ENCODE measurements at places on chromosomes 3 and 15. TPM values are rescaled to one million over a fixed set of nuclear protein-coding genes. Genes with fewer than 3 reads are reported as not detected.

TP63 gene
- polyA plus RNA-seq: 0.22 TPM

AGTR1 gene
- polyA plus RNA-seq: 14.8 TPM

SAMMSON gene
- not detected for polyA plus RNA-seq

ECE2 gene
- polyA plus RNA-seq: 5.5 TPM

ZNF717 gene
- polyA plus RNA-seq: 3.4 TPM

CACNA2D3 gene
- 0.30 TPM for polyA plus RNA-seq

CKMT1A gene
- 5.8 TPM for polyA plus RNA-seq

TICRR gene
- not detected for polyA plus RNA-seq

ERC2 gene
- polyA plus RNA-seq: 0.04 TPM

LMAN1L gene
- polyA plus RNA-seq: not detected

SCN11A gene
- polyA plus RNA-seq: 0.22 TPM

SLC15A2 gene
- 1.3 TPM for polyA plus RNA-seq

DNAH1 gene
- polyA plus RNA-seq: 2.4 TPM

NDUFB5 gene
- polyA plus RNA-seq: 42.5 TPM

CSK gene
- polyA plus RNA-seq: 13.2 TPM

SLC28A2 gene
- polyA plus RNA-seq: not detected

RHOV gene
- polyA plus RNA-seq: 14.6 TPM

NOX5 gene
- polyA plus RNA-seq: 0.11 TPM
